Stimulated activated effector memory CD8-positive, alpha-beta T cell treated with anti-CD3 and anti-CD28 coated beads, Interleukin-12 subunit alpha, Interleukin-12 subunit beta, amount 100 ng/mL, for 72 hours (primary cell): ENCODE measurements at places on chromosomes 2 and 18.

GRCh38 chr2:618422-618990 is 58.7 kb downstream of the TMEM18 start:
- no peak for DNase-seq

- DNase-seq: no peak
These were observed 73.5 kb downstream of the TNS1 start for GRCh38 chr2:217929272-217929671.

GRCh38 chr2:239545741-239546392 is 145.0 kb upstream of the HDAC4 start:
- DNase-seq: no peak

GRCh38 chr2:97664636-97664970 is 759 bp upstream of the ACTR1B start:
- no peak for DNase-seq

GRCh38 chr2:204686406-204686805 is 141.1 kb downstream of the PARD3B start:
- DNase-seq: no peak

- no peak for DNase-seq
These were observed 169.2 kb upstream of the NCK2 start for GRCh38 chr2:105575499-105576025.

GRCh38 chr2:64045938-64046337 is 26.7 kb upstream of the VPS54 start:
- DNase-seq: no peak
